ENCODE measurements at places on chromosomes 2 and 18.

- no peaks in the 10 kb centered on the region for H3K36me3 ChIP-seq
- no peaks in the 10 kb centered on the region for H3K27me3 ChIP-seq
- H3K27ac ChIP-seq, result no peak overlapping the region
- DNase-seq, result no peak
- peaks cover 24% of the 10 kb centered on the region for H3K4me1 ChIP-seq
Observed at GRCh38 chr18:13374468-13375301, 156.1 kb downstream of the LDLRAD4 start.

- no peaks in the 10 kb centered on the region for H3K36me3 ChIP-seq
- no peak overlapping the region for H3K4me3 ChIP-seq
- H3K27ac ChIP-seq, result no peak overlapping the region
- no peak for DNase-seq
- peaks cover 9% of the 10 kb centered on the region for H3K4me1 ChIP-seq
- H3K27me3 ChIP-seq, result no peaks in the 10 kb centered on the region
Observed at GRCh38 chr2:102592601-102593000, 26.8 kb upstream of the SLC9A2 start.

DNA sequence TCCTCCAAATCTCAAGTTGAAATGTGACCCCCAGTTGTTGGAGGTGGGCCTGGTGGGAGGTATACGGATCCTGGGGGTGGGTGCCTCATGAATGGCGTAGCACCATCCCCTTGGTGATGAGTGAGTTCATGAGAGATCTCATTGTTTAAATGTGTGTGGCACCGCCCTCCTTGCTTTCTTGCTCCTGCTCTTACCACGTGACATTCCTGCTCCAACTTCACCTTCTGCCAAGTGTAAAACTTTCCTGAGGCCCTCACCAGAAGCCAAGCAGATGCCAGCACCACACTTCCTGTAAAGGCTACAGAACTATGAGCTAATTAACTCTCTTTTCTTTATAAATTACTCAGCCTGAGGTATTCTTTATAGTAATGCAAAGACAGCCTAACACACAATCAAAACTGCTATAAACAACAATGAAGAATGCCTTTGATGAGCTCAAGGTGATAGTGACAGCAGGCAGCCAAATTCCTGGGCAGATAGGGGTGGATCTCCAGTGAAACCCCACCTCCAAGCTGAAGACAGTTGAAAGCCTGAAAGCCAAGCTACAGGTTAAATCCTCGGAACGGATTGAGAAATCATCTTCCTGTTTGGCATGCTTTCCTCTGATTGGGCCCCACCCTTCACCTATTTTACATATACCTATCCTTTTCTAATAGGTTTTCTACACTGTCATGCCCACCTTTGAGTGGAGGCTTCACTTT lies 26.9 kb downstream of the MCEE start:
- peak overlapping the region; percentile 52 for H3K27ac ChIP-seq
- H3K27me3 ChIP-seq, result peaks cover 4% of the 10 kb centered on the region
- no peaks in the 10 kb centered on the region for H3K4me1 ChIP-seq

- H3K27me3 ChIP-seq, result peaks cover 3% of the 10 kb centered on the region
- H3K4me1 ChIP-seq, result no peaks in the 10 kb centered on the region
- DNase-seq, result no peak
- no peak overlapping the region for H3K27ac ChIP-seq
- H3K4me3 ChIP-seq, result no peak overlapping the region
Observed at GRCh38 chr2:36861896-36862295, 104.4 kb downstream of the STRN start.

GRCh38 chr2:2644040-2644439 lies 313.0 kb upstream of the MYT1L start:
- peaks cover 73% of the 10 kb centered on the region for H3K4me1 ChIP-seq
- peak overlapping the region; percentile 22 for H3K4me3 ChIP-seq
- no peaks in the 10 kb centered on the region for H3K36me3 ChIP-seq
- no peak for DNase-seq

- H3K4me3 ChIP-seq, result no peak overlapping the region
- H3K4me1 ChIP-seq, result peaks cover 56% of the 10 kb centered on the region
- peaks cover 7% of the 10 kb centered on the region for H3K36me3 ChIP-seq
- DNase-seq, result no peak
- H3K27ac ChIP-seq, result no peak overlapping the region
Observed at GRCh38 chr2:69575926-69576325, 67.6 kb downstream of the AAK1 start.
